K562 (cell line): ENCODE measurements at places on chromosomes 3 and 15.

- no peak for DNase-seq
These were observed 45.9 kb upstream of the SEC61A1 start for GRCh38 chr3:128006061-128007032.

GRCh38 chr15:73319460-73320245 lies 49.1 kb downstream of the HCN4 start:
- DNase-seq, result no peak

- peak; percentile 28 for DNase-seq
These were observed 84.5 kb downstream of the AQP9 start for GRCh38 chr15:58222679-58223078.

GRCh38 chr15:91534235-91534634 lies 319.3 kb upstream of the SLCO3A1 start:
- no peak for DNase-seq

- peak; percentile 85 for DNase-seq
These were observed 92.6 kb downstream of the XXYLT1 start for GRCh38 chr3:195178124-195178910.

GRCh38 chr3:42843713-42844411 lies 31.8 kb downstream of the CYP8B1 start:
- DNase-seq, result no peak

DNA sequence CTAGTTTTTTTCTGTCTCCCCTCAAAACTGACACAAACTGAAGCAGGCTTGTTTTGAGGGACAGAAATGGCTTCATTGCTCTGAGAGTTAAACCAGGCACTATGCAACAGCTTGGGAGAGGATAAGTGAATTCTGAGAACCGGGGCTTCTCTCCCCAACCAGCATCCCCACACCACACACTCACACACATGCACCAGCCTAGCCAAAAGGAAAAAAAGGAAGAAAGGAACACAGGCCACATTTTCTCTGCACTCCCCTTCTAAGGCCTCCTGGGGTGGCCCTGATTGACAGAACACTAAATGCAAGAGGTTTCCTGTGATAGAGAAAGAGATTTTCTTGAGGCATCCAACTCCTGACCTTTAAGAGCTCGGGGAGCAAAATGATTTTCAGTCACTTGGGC lies 177.5 kb downstream of the TLE3 start:
- DNase-seq, result no peak

DNA sequence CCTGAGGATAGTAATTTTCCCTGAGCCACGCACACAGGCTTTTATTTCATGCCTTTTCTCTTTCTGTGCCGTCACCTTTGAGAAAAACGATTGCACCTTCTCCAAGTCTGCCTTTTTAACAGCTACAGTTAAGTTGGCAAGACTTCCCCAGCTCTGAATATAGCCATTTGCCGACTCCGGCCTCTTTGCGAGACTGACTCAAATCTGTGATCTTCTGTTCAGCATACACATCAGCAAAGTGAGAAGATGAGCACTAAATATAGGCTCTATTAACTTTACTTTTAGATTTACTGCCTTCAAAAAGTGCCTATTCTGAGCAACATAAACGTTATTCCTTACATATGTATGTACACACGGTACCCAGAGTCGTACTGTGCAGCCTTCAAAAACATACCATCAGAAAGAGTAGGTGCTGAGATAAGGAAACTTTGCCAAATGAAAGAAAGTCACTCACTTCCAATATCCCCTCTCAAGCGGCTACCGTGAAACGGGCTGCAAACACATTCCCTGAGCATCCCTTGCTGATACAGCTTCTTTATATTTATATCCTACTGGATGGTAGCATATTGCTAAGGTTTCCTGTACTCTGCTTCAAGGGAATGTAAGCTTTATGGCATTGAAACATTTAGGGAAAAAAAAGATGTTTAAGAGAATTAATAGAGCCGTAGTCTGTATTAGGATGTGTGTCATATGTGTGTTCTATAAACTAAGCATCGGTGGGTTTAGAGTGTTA lies 283.3 kb upstream of the TPRG1 start:
- no peak for DNase-seq

GRCh38 chr3:124700880-124701684 lies 29.2 kb upstream of the UMPS start:
- DNase-seq, result no peak

GRCh38 chr3:38725726-38726419 lies 76.4 kb upstream of the SCN5A start:
- peak; percentile 81 for DNase-seq

- DNase-seq, result no peak
These were observed 119.7 kb downstream of the AQP9 start for GRCh38 chr15:58257776-58258325.

DNA sequence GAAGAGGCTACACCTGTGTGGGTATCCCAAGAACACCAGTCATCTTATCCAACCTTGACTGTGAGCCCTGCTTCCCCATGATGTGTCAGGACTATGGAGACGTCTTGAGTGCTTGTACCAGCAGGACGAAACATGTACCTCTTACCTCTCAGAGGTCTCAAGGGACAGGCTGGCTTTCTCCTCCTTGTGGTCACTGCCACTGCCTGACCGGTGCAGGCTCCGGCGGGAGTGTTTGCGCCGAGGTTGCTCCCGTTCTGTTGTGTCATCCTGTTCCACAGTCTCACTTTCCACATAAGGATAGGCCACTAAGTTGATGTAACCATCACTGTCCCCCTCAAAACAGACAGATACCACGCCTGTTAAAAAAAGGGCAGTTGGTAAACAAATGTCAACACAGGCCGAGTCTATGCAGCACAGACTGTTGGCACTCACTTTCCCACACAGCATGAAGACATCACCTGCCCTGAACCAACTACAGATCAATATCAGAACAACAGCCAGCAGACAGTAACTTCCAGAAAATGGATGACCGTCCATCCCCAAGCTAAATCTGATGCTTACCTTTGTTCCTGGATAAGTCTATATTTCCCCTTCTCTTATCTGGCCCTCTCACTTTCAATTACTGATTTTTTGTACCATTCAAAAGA lies 14.4 kb upstream of the GMPPB start:
- DNase-seq, result no peak

- DNase-seq, result no peak
These were observed 79.2 kb downstream of the FMN1 start for GRCh38 chr15:33115191-33115861.

DNA sequence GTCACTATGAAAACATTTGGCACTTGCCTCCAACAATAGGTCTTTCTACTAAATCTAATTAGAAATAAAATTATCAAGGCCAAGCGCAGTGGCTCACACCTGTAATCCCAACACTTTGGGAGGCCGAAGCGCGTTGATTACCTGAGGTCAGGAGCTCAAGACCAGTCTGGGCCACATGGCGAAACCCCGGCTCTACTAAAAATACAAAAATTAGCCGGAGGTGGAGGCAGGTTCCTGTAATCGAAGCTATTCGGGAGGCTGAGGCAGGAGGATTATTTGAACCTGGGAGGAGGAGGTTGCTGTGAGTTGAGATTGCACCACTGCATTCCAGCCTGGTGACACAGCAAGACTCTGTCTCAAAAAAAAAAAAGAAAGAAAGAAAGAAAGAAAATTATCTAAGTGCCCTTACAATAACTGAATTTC lies 1.6 kb upstream of the PLD1 start:
- no peak for DNase-seq

- DNase-seq, result no peak
These were observed 760.4 kb downstream of the ZPLD1 start for GRCh38 chr3:103195216-103195615.

DNA sequence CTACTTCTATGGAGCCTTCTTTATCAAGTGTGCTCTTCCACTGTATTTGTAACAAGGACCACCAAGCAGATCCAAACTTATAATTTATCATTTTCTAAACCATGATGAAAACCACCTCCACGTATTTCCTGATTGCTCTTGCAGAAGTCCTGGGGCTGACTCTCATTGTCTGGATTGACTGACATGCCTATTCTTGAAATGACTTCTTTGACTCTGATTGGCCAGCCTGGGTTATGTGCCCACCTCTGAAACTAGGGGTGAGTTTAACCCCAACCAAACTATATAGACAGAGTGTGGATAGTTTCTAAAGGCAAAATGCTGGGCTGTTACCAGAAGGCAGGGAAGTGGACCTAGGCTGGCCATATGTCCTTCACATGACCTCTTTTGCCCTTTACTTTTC lies 12.7 kb downstream of the TMPRSS7 start:
- DNase-seq, result no peak

GRCh38 chr15:90710436-90711027 lies 6.6 kb upstream of the BLM start:
- peak; percentile 21 for DNase-seq

- DNase-seq, result no peak
These were observed 16.1 kb downstream of the CPOX start for GRCh38 chr3:98577178-98577895.

- DNase-seq, result no peak
These were observed 121.1 kb upstream of the ACP3 start for GRCh38 chr3:132196113-132196512.

- no peak for DNase-seq
These were observed 126.5 kb upstream of the ROPN1 start for GRCh38 chr3:124118397-124118796.

DNA sequence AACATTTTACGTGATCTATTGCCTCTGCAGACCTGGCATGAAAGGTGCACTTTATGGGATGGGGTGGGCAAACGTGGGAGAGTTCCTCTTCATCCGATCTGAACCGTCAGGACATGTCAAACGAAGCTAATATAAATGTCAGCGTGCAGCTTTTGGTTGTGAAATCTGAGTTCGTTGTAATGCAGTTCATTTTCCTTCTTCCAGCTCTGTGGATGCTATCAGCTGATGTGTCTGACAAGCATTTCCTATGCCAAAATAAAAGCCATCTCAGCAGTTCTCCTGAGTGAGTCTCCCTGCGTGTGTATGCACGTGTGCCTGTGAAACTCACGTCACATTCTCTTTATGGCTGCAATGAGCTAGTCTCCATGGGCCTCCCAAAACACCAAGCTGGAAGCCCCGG lies 512.3 kb downstream of the MCTP2 start:
- no peak for DNase-seq

- no peak for DNase-seq
These were observed 36.5 kb downstream of the CAPN3 start for GRCh38 chr15:42395838-42396237.

GRCh38 chr3:52722491-52722890 lies 16.6 kb downstream of the SPCS1 start:
- DNase-seq, result no peak

DNA sequence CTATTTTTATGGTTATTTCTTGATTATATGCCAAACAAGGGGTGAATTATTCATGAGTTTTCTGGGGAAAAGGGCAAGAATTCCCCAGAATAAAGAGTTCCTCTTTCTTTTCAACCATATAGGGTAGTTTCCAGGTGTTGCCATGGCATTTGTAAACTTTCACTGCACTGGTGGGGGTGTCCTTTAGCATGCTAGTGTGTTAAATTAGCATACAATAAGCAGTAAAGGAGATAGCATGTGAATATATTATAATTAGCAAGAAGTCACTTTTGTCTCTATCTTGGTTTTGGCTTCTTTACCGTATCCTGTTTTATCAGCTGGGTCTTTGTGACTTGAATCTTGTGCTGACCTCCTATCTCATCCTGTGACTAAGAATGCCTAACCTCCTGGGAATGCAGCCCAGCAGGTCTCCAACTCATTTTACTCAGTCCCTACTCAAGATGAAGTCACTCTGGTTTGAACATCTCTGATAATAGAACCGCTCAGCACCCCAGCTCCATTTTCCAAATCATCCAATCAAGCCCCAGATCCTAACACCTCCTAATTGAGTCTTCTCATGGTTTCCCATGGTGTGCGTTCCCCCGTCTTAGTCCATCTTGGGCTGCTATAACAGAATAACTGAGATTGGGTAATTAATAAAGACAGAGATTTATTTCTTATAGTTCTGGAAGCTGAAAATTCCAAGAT lies 3.4 kb upstream of the SELENOT start:
- DNase-seq, result no peak

DNA sequence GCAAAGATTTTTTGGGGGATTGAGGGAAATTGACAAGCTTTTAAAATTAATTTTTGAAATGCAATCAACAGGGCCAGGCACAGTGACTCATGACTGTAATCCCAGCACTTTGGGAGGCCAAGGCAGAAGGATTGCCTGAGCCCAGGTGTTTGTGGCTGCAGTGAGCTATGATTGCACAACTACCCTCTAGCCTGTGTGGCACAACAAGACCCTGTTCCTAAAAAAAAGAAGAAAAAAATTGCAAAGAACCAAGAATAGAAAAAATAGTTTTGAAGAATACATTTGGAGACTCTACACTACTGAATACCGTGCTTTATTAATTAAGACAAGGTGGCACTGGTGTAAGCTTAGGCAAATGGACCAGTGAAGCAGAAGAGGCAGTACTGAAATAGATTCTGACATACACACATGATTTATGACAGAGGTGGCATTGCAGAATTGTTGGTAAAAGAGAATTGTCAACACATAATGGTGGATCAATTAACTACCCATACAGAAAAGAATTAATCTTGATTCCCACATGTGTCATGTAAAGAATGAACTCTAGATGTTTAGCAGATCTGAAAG lies 443.3 kb upstream of the ATP11B start:
- DNase-seq, result no peak

GRCh38 chr3:14153663-14154062 lies 24.7 kb downstream of the XPC start:
- DNase-seq, result no peak

- DNase-seq, result no peak
These were observed 10.5 kb downstream of the ABI3BP start for GRCh38 chr3:100982710-100983109.

GRCh38 chr15:70669006-70669602 lies 94.3 kb downstream of the UACA start:
- no peak for DNase-seq

DNA sequence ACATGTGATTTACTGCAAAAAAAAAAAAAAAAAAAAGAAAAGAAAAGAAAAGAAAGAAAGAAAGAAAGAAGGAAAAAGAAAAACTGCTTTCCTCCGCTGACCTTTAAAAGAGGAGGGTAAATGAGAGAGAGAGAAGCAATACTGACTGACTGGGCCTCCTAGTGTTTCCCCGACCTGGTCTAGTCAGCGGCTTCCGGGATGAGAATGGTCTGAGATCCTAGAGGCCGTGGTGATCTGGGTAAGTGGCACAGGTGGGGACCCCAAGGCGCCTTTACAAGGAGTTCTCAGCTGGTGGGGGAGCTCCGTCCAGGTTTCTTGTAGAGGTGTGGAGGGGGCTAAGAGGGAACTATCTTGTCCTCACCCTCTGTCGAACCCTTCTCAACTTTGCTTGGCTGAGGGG lies 223.1 kb downstream of the MEIS2 start:
- DNase-seq, result no peak

- no peak for DNase-seq
These were observed 134.5 kb upstream of the CCNL1 start for GRCh38 chr3:157294491-157294890.

- no peak for DNase-seq
These were observed 53.1 kb downstream of the PHC3 start for GRCh38 chr3:170128259-170128976.

DNA sequence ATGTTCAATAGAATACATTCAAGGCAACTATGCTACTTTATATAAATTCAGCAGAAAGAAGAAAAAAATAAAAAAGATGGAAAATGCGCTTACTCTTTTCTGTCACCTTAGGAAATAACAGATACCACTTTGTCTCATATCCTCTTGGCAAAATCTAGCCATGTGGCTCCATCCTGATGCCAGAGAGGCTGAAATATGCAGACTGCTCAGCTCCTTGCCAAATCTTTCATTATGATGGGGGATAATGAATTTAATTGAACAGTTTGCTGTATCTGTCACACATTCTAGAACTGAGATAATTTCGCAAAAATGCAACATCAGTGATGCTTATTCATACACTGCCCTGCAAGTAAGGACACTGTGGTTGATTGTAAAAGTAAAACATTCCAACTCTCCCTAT lies 1081.5 kb downstream of the PLOD2 start:
- DNase-seq, result no peak
